ENCODE measurements at places on chromosomes 12 and 14.

GRCh38 chr14:87600240-87600639, 392.7 kb downstream of the GALC start:
- no peak for DNase-seq

DNA sequence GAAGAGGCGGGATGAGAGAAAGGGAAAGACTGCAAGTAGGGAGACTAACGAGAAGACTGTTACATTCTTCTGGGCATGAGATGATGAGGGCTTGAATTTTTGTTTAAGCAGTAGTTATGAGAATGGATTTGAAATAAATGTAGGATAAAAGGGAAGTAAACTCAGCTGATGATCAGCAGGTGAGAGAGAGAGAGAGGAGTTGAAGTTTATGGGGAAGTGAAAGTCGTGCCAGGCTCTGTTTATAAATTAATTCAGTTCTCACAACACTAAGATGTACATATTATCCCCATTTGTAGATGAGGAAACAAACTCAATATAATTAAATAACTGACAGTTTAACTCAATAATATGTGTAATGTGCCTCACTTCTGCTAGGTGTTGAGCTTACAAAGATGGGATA, 170.0 kb upstream of the RMST start:
- no peak for DNase-seq

- DNase-seq: no peak
These were observed 165.5 kb downstream of the SLC38A4 start for GRCh38 chr12:46660276-46660675.

DNA sequence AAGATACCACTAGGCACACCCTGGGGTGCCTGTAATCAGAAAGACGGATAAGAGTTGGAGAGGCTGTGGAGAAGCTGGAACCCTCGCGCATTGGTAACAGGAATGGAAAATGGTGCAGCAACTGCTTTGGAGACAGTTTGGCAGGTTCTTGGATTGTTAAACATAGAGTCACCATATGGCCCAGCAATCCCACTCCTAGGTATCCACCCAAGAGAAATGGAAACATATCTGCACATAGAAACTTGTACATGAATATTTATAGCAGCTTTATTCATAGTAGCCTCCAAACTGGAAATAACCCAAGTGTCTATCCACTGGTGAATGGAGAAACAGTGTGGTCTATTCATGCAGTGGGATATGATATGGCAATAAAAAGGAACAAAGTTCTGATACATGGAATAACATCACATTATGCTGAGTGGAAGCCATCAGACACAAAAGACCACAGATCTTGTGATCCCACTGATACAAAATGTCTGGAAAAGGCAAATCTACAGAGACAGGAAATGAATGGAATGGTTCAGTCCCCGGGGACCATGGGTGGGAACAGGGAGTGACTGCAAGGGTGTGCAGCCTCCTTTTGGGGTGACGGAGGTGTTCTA, 45.4 kb downstream of the JAG2 start:
- DNase-seq: no peak

DNA sequence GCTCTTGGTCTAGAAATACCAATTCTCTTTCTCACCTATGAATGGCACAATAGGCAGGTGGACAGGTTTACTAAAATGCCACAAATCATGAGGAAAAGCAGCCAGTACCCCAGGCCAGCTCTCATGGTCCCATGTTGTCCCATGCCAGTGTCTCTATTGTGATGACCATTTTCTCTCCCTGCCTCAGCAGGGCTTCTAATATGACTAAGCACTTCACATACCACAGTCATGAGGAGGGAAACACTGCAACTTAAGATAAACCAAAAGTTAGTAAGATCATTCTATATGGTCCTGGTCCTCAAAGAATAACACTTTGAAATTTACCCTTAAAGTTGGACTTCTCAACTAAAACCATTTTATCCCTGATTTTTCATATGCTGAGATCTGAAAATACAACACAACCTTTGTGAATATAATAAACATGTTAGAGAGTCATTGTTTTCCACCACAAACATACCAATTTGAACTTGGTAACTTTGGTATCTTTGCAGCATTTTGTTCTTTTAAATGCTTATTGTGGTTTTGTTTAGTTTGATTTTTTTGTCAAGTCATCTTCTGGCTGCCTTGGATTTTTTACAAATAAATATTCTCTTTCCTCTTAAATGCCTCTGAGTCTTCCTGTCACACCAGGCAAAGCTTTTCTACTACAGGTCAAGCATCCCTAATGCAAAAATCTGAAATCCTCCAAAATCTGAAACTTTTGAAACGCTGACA, 3.6 kb downstream of the TTC5 start:
- no peak for DNase-seq
